ENCODE measurements at places on chromosomes 4 and X. TPM values are rescaled to one million over a fixed set of nuclear protein-coding genes. Genes with fewer than 3 reads are reported as not detected.
A peak's percentile ranks its signal among the peaks of the same experiment; 100 is the strongest.

DNA sequence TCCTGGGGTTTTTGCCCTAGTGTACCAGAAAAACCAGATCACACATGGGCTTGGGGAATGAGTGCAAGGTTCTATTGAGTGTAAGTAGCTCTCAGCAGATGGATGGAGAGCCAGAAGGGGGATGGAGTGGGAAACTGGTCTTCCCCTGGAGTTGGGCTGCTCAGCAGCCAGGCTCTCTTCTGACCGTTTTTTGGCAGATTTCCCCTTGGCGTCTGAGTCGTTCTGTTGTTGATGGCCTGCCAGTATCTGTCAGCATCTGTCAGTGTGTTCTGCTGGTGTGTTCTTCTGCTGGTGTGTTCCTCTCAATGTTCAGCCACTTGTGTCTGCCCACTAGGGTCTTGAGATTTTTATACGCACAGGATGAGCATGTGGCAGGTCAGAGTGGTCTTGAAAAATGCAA is 633.9 kb upstream of the CPEB2 start:
- no peak overlapping the region for H3K27ac ChIP-seq
- no peaks in the 10 kb centered on the region for H3K36me3 ChIP-seq
- no peak for DNase-seq
- no peaks in the 10 kb centered on the region for H3K4me1 ChIP-seq

GRCh38 chr4:181365671-181366070 is 877.5 kb upstream of the TENM3 start:
- no peaks in the 10 kb centered on the region for H3K4me1 ChIP-seq
- H3K4me3 ChIP-seq = no peak overlapping the region
- no peak overlapping the region for H3K27ac ChIP-seq
- no peaks in the 10 kb centered on the region for H3K27me3 ChIP-seq
- no peaks in the 10 kb centered on the region for H3K36me3 ChIP-seq
- DNase-seq = peak; percentile 54

PRSS12 gene
- 6.8 TPM for total RNA-seq

DNA sequence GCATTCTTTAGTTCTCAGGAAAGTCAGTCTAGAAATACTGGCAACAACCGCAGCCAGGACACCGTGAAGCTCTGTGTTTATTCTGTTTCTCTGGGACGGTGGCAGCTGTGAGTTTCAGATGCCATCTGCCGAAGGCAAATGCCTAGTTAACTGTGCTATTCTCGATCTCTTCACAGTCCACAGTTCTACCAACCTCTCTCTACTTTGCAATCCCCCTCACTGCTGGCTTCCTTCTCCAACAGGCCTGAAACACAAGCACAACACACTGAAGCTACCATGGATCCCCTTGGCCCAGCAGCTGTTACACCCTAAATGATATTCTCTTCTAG is 118.8 kb downstream of the ZNF827 start:
- H3K27me3 ChIP-seq = no peaks in the 10 kb centered on the region
- no peak overlapping the region for H3K27ac ChIP-seq
- H3K36me3 ChIP-seq = no peaks in the 10 kb centered on the region
- no peak overlapping the region for H3K4me3 ChIP-seq

GRCh38 chr4:138113819-138114400 is 128.2 kb downstream of the SLC7A11 start:
- H3K36me3 ChIP-seq = no peaks in the 10 kb centered on the region
- DNase-seq = no peak
- H3K4me3 ChIP-seq = no peak overlapping the region
- no peaks in the 10 kb centered on the region for H3K4me1 ChIP-seq

DNA sequence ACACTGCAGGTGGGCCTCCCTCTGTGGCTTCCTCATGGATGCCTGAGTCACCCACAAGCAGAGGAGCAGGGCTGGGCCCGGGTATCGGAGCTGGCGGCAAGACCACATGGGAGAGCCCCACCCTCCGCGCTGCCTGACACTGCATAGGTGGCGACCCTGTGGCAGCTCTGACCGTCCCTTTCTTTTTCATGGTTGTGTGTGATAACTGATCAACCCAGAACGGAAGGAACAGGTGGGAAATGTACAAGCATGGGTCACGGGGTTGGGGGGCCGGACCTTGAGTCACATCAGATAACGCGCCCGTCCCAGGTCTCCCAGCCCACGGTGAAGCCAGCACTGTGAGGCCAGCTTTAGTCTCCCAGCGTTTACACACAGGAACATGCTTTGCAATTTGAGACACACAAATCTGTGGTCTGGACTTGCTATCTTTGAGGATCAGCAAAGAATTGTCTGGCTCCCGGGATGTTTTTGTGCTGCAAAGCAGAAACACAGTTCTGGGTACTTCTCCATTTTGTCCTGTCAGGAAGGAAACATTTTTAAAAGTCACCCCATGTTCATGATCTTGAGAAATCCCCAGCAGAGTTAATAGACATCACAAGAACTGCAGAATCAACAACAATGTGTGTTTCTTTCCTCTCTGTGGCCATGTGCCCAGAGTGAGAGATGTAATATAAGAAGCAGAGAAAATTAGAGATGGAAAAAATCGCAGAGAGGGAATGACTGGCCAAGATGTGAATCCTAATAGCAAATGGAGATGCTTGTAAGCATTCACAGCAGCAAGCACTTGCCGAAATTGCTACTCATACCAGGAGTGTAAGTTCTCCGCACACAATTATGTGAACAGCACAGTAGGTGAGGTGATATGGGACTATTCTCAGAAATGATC is 70.1 kb upstream of the CBR4 start:
- DNase-seq = no peak
- no peaks in the 10 kb centered on the region for H3K36me3 ChIP-seq
- peaks cover 21% of the 10 kb centered on the region for H3K4me1 ChIP-seq
- peak overlapping the region; percentile 14 for H3K4me3 ChIP-seq
- no peaks in the 10 kb centered on the region for H3K27me3 ChIP-seq
- peak overlapping the region; percentile 74 for H3K27ac ChIP-seq

DNA sequence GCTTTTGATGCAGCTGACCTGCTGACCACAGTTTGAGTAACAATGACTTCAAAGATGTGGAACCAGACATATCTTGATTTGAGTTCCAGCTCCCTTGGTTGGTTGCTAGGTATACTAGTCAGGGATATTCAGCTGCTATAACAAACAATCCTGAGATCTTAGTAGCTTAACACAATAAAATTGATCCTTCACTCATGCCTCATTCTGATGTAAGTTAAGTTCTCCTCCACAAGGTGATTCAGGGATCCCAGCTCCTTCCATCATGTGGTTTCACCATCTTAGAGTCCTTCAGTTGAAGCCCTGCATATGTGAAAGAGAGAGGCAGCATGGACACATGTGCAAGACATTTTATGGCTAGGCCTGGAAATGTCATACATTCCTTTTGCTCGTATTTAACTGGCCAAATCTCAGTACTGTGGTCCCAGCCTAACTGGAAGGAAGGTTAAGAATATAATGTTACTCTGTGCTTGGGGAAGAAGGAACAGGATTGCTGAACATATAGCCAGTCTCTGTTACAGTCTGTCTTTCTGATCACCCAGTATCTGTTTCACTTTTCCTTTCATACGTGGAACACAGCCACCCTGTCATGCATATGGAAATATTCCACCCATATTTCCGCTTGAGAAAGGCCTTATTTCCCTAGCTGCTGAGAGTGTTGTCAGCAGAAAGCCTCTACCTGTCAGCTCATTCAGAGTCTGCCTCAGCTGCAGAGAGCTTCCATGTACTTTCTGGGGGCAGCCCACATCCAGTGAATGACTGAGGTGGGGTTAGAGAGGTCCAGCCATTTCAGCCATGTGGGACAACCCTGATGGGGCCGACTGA is 7.1 kb downstream of the SMIM9 start:
- no peak for DNase-seq
- no peaks in the 10 kb centered on the region for H3K36me3 ChIP-seq
- no peaks in the 10 kb centered on the region for H3K27me3 ChIP-seq
- no peak overlapping the region for H3K4me3 ChIP-seq
- H3K27ac ChIP-seq = no peak overlapping the region

DNA sequence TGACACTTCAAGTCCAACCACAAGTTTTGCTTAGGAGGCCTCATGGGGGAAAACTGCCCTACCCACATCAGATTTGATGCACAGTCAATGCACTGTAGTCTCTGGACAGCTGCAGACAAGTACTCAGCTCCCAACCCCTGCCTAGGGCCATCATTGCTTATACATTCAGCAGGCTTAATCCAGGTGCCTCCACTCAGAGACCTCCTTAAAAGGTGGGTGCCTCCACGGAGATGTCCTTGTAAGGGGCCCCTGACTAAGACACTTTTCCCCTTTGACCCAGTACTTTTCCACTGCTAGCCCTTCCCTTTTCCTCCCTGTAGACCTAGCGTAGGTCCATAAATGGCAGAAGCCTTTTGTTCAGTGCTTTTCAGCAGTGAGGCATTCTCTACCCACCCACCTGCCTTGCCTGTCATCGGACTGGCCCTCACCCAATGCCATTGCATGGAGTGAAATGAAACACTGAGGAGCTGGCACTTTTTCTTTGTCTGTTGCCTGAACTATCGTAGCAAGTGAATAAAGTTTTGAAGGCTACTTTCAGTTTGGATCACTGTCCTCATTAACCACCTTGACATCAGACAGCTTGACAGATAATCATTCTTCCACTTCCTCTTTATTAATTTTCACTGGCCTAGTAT is 23.8 kb upstream of the PLK4 start:
- DNase-seq = no peak
- H3K4me1 ChIP-seq = peaks cover 6% of the 10 kb centered on the region
- no peaks in the 10 kb centered on the region for H3K36me3 ChIP-seq
- H3K27me3 ChIP-seq = no peaks in the 10 kb centered on the region
- no peak overlapping the region for H3K27ac ChIP-seq
- H3K4me3 ChIP-seq = no peak overlapping the region

MAD2L1 gene
- not detected for total RNA-seq

STOX2 gene
- total RNA-seq = 29.7 TPM

DNA sequence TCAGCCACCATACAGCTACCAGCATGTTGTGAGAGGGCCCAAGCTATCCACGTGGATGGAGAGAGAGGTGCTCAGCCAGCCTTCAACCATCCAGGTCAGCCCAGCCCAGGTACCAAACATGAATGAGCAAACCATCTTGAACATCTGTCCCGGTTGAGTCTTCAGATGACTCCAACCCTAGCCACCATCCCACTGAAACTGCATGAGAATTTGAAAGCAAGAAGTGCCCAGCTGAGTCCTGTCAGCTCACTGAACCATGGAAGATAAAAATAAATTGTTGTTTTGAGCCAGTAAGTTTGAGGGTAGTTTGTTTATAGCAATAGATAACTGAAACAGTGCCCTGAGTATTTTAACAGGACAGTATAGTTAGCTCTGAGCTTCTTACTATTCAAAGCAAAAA is 7.3 kb upstream of the SEL1L3 start:
- H3K4me1 ChIP-seq = no peaks in the 10 kb centered on the region
- H3K36me3 ChIP-seq = no peaks in the 10 kb centered on the region
- H3K27me3 ChIP-seq = no peaks in the 10 kb centered on the region
- DNase-seq = no peak
- no peak overlapping the region for H3K4me3 ChIP-seq

- H3K36me3 ChIP-seq = no peaks in the 10 kb centered on the region
- no peaks in the 10 kb centered on the region for H3K4me1 ChIP-seq
- H3K27ac ChIP-seq = no peak overlapping the region
- DNase-seq = no peak
- no peaks in the 10 kb centered on the region for H3K27me3 ChIP-seq
These were observed 37.5 kb upstream of the NEIL3 start for GRCh38 chr4:177271915-177272766.

- no peak overlapping the region for H3K4me3 ChIP-seq
- H3K27ac ChIP-seq = no peak overlapping the region
- no peaks in the 10 kb centered on the region for H3K4me1 ChIP-seq
- H3K27me3 ChIP-seq = no peaks in the 10 kb centered on the region
These were observed 72.0 kb upstream of the PJA1 start for GRCh38 chrX:69237236-69237635.

DNA sequence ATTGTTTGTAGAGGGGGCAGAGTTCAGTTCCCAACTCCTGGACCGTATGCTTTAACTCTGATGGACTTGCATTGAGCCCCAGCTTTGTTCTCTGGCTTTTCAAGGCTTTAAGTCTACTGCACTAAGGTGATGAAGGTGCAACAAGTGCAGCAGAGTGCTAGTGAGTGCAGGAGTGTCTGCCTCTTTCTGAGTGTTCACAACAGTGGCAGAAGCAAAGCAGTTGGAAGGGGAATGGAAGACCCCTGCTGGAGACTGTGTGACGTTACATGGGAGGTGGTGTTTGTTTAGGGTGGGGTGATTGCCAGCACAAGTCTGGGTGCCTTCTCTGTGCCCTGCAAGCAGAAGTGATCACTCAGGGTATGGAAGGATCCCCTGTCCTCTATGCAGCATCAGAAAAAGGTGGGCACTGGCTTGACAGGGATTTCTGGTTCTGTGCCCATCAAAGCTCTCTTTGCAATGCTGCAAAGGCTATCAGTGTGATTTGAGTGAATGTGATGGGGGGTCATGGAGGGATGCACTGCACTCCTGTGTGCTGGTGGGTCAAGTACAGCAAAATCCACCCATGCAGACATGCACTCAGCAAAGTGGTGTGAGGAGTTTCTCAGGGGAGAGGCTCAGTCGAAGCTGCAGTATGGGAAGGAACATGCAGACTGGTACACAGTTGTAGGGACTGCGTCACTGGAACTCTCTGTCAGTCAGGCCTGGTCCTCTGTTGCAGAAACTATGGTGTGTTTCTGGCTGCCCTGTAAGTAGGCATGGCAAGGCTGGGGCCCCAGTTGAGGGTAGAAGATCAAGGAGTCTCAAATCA is 70.9 kb upstream of the UGT2B7 start:
- no peaks in the 10 kb centered on the region for H3K36me3 ChIP-seq
- H3K27ac ChIP-seq = no peak overlapping the region
- no peak overlapping the region for H3K4me3 ChIP-seq
- H3K27me3 ChIP-seq = no peaks in the 10 kb centered on the region

DNA sequence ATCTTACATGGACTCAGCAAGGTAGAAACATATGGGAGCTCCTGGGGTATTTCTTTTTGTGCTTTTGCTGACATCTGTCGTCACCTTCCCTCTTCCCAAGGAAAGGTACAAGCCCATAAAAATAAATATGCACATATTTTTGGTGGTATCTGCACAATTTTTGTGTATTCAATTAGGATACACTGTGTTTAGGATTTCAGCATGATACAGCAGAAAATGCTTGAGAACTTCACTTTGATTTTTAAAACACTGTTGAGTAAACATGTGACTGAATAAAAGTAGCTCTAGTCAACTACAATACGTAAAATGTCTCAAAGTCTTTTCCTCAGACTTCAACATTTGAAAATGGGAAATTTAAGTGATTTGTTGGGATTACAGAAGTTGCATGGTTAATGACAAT is 99.4 kb upstream of the SPANXC start:
- no peak overlapping the region for H3K27ac ChIP-seq
- no peaks in the 10 kb centered on the region for H3K4me1 ChIP-seq
- no peak for DNase-seq
- H3K27me3 ChIP-seq = no peaks in the 10 kb centered on the region

DNA sequence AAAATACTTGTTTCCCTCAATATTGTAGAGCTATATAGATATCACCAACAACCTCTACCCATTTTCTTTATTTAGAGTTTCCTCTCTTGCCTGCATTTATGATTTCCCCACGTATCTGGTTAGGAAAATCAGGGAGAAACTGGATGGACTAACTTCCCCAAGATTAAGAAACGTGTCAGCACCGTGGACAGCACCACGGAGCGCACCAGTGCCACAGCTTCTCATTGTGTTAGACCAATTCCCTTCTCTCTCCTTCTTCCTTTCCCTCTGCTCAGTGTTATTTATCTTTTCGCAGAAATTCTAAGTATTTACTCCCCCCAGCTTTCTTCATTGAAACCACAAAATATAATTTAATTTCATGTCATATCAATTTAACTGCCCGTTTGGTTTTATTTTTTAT is 568.6 kb upstream of the BOD1L1 start:
- no peaks in the 10 kb centered on the region for H3K4me1 ChIP-seq
- DNase-seq = peak; percentile 24
- no peak overlapping the region for H3K27ac ChIP-seq

Data from upper lobe of left lung (tissue), 6 donors.